Stimulated activated CD4-positive, alpha-beta T cell treated with anti-CD3 and anti-CD28 coated beads, TNF-alpha, amount 100 ng/mL, for 24 hours (primary cell): ENCODE measurements at places on chromosomes 2 and 18.

- DNase-seq: no peak
Measured at GRCh38 chr2:9952856-9953503, 1.5 kb downstream of the GRHL1 start.

- DNase-seq: no peak
Measured at GRCh38 chr2:242024751-242025355, 155.3 kb downstream of the RTP5 start.

- no peak for DNase-seq
Measured at GRCh38 chr2:165390875-165391274, 78.6 kb upstream of the CSRNP3 start.

DNA sequence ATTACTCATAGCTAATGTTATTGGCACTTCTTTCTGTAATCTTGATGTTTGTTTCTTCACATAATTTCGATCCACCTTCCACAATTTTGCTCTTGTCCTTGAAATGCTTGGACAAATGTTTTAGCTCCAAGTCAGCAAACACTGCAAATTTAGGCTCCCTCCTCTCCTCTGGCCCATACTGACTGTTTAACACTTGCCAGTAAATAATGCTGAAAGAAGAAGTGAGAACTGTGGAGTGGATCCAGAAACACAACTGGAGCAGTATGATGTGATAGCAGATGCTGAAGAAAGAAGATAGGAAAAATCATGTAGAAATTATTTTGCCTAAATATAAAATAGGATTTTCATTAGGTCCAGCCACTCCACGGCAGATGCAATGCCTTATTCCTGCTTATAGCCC lies 415.0 kb upstream of the GYPC start:
- DNase-seq: no peak
